ENCODE measurements at places on chromosomes 1 and 21.

GRCh38 chr1:186208405-186209129 is 166.5 kb downstream of the TPR start:
- DNase-seq: no peak

DNA sequence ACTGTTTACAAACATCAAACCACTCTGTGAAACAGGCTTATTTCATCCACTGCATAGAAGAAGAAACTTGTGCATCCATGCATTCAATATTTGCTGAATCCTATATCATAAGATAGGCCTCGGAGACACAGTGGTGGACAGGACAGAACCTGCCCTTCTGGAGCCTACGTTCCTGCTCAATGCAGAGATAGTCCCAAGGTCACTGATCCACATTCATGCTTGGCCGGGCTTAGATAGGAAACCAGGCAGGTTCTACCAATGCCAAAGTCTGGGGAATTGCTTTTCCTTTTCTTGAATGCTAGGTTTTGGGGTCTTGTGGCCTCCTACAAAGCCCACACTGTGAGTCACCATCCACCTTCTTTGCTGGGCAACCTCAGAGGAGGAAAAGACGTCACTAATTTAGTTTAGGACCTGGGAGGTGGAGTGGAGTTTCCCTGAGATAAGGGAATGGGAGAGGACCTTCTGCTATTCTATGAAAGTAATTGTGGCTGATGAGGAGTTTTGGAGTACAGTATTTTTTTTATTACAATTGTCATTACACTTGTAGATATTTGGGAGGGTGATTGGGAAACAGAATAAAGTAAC is 99.7 kb upstream of the CD34 start:
- no peak for DNase-seq

- no peak for DNase-seq
Measured at GRCh38 chr21:27954543-27955165, 987.8 kb upstream of the ADAMTS5 start.

- DNase-seq: peak; percentile 33
Measured at GRCh38 chr1:204721373-204722055, 36.0 kb upstream of the LRRN2 start.

DNA sequence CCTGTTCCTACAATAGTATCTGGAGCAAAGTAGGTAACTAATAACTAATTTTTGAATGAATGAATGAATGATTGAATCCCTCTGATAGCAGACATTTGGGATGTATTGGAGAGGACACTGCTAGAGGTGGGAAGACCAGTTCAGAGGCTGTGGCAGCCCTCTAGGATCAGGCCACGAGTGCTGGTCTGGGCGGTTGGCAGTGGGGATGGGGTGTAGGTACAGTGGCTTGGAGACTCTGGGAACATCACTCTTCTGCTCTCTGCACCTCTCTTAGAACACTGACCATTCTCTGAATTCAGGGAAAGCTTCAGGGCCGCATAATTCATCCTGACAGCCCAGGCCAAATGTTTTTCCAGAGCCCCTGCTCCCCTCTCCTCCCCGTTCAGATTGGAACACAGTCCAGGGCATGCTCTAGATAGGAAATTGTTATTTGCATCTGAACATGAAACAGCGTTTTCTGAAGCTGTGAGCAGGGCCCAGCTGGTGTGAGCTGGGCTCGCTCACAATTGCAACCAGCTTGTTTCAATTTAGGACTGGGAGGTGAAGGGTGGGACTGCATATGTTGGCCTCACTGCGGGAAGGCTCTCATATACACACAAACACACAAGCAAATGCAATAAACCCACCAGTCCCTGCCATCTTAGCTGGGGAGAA is 253.1 kb upstream of the USP24 start:
- no peak for DNase-seq

- no peak for DNase-seq
Measured at GRCh38 chr1:179817789-179818188, 59.8 kb downstream of the TOR1AIP2 start.

- no peak for DNase-seq
Measured at GRCh38 chr1:31524186-31524901, 52.0 kb upstream of the TINAGL1 start.

DNA sequence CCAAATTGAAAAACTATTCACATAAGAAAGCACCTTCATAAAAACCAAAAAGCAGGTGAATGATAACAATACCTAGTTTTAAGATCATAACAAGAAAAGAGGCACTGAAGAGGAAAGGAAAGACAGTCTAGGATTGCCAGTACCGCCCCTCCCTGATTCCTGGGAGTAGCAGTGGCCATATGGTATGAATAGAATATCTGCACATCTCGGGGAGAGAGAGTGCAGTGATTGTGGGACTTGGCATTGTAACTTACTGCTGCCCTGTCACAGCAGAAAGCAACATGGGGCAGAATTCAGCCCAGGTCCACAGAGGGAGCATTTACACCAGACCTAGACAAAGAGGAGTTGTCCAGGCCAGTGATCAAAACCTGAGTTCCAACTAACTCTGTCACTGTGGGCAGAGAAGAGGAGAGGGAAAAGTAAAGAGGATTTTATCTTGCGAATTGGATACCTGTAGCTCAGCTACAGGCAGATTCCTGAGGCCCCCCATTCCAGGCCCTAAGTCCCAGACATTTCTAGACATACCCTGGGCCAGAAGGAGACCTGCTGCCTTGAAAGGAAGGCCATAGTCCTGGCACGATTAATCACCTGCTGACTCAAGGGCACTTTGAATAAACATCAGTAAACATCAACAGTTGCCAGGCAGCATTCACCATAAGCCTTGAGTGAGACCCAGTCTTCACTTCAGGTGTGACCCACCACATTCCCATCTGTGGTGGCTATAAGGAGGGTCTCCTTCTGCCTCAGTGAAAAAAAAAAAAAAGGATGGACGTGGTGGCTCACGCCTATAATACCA is 397.5 kb downstream of the TGFB2 start:
- no peak for DNase-seq

DNA sequence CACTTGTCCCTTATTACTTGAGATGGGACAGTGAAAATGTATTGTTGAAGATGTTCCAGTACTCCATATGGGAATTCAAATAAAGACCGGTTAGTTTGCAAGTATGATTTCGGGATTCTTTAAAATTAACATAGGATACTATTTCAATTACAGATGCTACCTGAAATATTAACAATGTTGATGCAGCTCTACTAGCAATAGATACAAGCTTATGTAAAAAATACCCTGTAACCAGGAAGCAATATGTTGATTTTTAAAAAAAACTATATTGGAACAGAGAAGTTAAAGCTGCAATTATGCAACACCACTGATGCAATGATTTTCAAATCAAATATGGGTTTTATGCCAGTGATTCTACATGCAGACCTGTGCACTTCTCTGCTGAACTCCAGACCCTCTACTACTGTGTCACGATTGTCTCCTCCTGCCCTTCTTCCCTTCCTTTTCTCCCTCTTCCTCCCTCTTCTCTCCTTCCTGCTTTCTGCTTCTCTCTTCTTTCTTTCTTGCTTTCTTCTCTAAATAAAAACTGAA is 179.2 kb downstream of the ATP6V1G3 start:
- no peak for DNase-seq

DNA sequence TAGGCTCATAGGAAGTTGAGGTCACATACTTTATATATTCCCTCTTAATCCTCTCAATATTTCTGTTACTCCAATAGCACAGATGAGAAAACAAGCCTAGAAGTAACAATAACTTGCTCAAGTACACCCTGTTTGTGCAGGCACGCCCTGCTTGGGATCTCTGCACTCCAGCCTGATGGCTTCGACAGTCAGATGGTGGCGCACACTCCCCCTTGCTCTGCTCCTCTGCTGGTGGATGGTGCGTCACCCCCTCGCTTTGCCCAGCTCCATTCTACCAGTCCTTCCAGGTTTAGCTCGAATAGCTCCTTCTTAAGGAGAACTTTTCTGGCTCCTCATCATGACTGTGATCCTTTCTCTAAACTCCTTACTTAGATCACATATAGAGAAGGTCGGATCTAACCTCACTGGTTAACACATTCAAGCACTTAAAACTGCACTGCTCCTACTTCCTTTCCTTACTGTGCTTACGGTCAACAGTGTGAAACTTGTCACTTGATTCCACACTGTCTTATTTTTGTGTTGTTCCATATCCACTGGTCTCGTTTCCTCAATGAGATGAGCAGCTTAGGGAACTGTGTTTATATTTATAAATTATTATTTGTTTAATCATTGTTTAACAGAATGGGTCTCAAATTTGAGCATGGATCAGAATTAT is 3.0 kb downstream of the TSPAN2 start:
- no peak for DNase-seq

GRCh38 chr1:189175889-189176288 is 1301.8 kb downstream of the BRINP3 start:
- DNase-seq: no peak

DNA sequence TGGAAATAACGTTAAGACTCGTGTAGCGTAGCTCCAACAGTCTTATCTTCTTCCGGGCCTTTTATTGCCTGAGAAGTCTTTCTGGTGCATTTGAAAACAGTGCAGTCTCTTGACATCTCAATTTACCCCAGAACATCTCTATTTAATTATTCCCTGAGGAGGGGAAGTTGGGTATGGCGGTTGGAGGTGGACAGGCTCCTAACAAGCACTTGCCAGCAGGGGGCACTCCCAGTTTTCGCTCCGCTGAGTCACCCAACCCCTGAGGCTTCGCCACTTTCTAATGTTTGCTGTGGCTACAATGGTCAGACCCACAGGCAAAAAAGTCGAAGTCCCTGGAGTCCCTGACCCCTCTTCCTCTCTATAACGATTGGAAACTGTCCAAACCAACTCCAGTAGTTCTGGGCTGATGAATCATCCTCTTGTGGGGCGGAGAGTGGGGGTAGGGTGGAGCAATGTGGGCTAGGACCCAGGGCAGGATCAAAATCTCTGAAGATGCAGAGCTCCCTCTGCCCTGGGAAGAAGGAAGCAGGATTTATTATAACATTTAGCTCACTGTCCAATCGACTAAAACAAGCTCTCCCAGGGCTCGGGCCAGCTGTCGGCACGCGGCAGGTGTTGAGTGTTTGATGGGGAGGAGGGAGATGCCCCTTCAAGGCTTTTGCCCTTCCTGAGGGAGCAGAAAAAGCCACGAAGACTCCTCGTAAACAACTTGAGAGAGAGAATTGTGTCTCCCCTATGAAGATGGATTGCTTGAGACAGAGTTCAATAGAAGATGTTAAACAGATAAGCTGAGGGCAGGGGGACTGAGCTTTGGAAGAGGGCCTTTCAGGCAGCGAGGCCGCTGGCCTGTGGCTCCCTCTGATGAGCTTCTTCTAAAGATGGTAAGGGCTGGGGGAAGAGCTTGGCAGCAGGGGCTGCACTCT is 85.7 kb downstream of the BRINP2 start:
- DNase-seq: peak; percentile 79

DNA sequence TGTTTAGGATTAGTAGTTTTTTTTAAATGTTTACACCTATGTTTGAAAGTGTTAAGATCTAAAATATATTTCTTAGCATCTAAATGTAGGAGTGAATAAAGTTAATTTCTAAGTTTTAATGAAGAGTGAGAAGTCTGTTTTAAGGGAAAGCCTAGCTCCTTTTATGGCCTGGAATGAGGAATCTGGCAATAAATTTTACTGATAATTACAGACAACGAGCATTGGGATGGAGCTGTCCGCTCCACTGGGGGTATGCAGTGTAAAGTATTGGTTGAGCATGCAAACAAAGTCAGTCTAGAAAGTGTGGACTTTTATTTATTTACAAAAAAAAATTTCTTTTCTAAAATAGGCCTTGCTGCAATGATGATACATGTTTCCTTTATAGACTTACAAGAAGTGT is 19.0 kb downstream of the CLIC6 start:
- DNase-seq: no peak

GRCh38 chr1:72186733-72187307 is 95.5 kb downstream of the NEGR1 start:
- no peak for DNase-seq

GRCh38 chr1:80633947-80634706 is 1166.6 kb upstream of the ADGRL2 start:
- DNase-seq: no peak

DNA sequence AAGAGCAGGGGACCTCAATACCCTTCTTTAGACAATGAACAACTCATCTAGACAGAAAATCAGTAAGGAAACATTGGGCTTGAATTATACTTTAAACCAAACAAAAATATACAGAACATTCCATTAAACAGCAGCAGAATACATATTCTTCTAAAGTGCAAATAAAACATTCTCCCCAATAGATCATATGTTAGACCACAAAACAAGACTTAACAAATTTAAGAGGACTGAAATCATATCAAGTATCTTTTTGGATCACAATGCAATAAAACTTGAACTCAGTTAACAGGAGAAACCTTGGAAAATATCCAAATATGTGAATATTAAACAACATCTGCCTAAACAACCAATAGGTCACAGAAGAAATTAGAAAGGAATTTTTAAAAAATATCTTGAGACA is 47.7 kb upstream of the HP1BP3 start:
- DNase-seq: no peak

GRCh38 chr1:6859415-6860343 is 74.4 kb downstream of the CAMTA1 start:
- no peak for DNase-seq

DNA sequence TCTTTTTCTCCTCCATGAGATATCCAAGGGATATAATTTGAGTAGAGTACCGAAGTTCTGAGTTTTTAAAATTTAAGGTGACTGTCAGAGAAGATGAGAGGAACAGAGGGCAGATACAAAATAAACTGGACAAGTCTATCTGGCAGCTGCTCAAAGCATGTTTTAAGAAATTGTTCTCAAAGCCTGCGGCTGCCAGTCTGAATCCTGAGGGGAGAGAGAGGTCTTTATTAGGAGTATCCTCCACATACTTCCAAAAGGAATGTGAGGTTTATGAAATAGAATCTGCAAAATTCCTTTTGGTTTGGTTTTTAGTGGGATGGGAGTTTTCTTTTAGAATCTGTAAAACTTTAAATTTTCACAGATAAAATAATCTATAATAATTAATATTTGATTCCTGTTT is 41.3 kb downstream of the TTC13 start:
- DNase-seq: no peak

- no peak for DNase-seq
Measured at GRCh38 chr1:200837931-200838571, 34.7 kb upstream of the GPR25 start.

DNA sequence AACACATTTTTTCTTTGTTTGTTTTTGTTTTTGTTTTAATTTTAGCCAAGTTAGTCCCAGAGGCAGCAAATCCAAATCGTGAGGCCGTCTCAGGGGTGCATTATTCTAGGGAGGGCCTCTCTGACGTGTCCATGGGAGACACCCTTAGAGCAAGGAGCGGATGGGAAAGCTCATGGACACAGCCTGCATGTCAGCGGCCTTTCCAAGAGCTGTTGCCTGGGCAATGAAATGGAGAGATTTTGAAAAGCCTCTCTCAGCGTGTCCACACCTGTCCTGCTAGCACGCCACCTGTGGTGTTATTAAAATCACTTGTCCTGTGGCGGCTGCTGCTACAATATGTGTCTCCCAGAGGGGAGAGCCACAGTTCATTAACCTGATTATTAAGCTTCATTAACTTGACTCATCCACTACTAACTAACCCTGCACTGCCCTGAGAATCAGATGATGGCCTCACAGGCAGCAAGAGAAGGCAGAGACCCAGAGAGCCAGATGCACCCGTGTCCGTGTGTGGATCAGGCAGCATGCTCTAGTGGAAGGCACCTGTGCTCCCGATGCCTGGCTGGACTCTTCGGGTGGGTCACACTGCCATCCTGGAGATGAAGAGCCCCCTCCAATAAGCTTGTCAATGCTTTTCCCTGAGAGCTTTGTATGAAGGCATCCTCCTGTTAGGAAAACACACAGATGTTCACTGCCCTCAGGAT is 133.3 kb downstream of the PGBD5 start:
- no peak for DNase-seq

- DNase-seq: no peak
Measured at GRCh38 chr1:12450756-12451559, 167.1 kb downstream of the DHRS3 start.

GRCh38 chr1:236948381-236948780 is 55.9 kb downstream of the MT1HL1 start:
- no peak for DNase-seq

- DNase-seq: no peak
Measured at GRCh38 chr1:28322194-28322593, 6.6 kb upstream of the MED18 start.
